Mesothelial cell of epicardium (in vitro differentiated cells): ENCODE measurements at places on chromosomes 6 and 20.

DNA sequence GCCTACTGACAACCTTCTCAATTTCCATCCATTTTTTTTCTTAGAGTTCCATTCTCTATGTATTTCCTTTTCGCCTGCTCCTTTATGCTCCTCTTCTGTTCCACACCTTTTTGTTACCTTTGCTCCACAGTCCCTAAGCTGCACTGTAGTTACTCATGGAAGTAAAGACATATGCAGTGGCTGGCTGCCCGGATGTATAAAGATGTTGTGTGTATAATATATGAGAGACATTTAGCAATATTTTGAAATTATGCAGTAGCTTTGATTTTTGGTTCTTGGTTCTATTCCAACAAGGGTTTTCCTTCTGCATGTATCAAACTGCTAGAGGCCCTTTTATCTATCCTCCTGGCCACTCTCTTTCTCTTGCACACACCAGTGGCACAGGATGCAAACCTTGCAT is 234.9 kb downstream of the DOK5 start:
- H3K27ac ChIP-seq: no peak overlapping the region
- DNase-seq: no peak
- peaks cover 10% of the 10 kb centered on the region for H3K4me1 ChIP-seq
- H3K27me3 ChIP-seq: peaks cover 13% of the 10 kb centered on the region
- no peaks in the 10 kb centered on the region for H3K36me3 ChIP-seq

GRCh38 chr20:6051505-6051904 is 2.4 kb downstream of the LRRN4 start:
- H3K27me3 ChIP-seq: peaks cover 9% of the 10 kb centered on the region
- H3K4me1 ChIP-seq: peaks cover 57% of the 10 kb centered on the region
- H3K36me3 ChIP-seq: peaks cover 19% of the 10 kb centered on the region
- H3K27ac ChIP-seq: peak overlapping the region; percentile 84
- DNase-seq: no peak

GRCh38 chr20:46212876-46213275 is 94.8 kb downstream of the CD40 start:
- H3K4me3 ChIP-seq: no peak overlapping the region
- no peaks in the 10 kb centered on the region for H3K36me3 ChIP-seq
- peaks cover 51% of the 10 kb centered on the region for H3K27me3 ChIP-seq
- H3K4me1 ChIP-seq: peaks cover 5% of the 10 kb centered on the region
- H3K27ac ChIP-seq: no peak overlapping the region
- no peak for DNase-seq

- H3K4me3 ChIP-seq: no peak overlapping the region
- peak overlapping the region; percentile 77 for H3K27ac ChIP-seq
- no peaks in the 10 kb centered on the region for H3K27me3 ChIP-seq
- no peaks in the 10 kb centered on the region for H3K36me3 ChIP-seq
- no peak for DNase-seq
Measured at GRCh38 chr6:116352515-116353471, 18.0 kb upstream of the DSE start.

- no peak overlapping the region for H3K27ac ChIP-seq
- peaks cover 6% of the 10 kb centered on the region for H3K4me1 ChIP-seq
- no peak overlapping the region for H3K4me3 ChIP-seq
- H3K36me3 ChIP-seq: no peaks in the 10 kb centered on the region
- DNase-seq: no peak
- H3K27me3 ChIP-seq: no peaks in the 10 kb centered on the region
Measured at GRCh38 chr6:140271759-140272377, 897.4 kb upstream of the CITED2 start.

DNA sequence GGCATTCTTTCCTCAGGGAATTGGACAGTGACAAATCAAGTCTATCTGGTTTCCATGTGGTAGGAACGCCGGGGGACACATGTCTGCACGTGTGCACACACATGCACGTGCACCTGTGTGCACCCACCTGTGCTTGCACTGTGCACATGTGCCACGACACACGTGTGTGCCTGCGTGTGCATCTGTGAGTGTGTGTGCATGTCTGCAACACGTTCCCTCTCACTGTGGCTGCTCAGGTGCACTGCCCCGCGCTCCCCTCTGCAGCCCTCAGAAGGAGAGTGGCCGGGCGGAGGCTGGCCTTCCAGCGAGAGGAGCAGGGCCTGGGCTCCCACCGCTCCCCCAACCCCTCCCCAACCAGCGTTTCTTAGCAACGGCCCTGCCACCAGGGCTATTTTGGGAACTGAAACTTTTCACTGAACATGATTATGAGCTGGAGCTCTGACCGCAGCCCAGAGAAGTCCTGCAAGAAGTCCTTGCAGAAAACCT is 147.8 kb downstream of the PHACTR3 start:
- no peaks in the 10 kb centered on the region for H3K4me1 ChIP-seq
- no peak for DNase-seq
- H3K27me3 ChIP-seq: peaks cover 77% of the 10 kb centered on the region
- H3K27ac ChIP-seq: no peak overlapping the region
- no peaks in the 10 kb centered on the region for H3K36me3 ChIP-seq
- H3K4me3 ChIP-seq: no peak overlapping the region

DNA sequence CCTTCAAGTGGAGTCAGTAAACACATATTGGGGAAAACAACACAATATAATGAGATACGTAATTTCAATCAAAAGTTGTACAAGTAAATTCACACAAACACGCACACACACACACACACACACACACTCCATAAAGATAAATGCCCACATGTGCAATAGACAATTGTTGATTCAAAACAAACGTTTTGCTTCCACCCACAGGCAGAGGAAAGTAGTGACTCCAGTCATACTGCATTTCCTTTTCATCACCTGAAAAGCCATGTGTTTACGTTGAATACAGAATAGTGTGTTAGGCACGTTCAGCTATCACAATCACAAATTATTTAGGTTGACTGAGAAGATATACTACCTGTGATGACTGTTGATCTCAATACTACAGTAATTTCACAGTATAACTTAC is 443.8 kb upstream of the MANEA start:
- no peak for DNase-seq
- no peaks in the 10 kb centered on the region for H3K27me3 ChIP-seq
- no peak overlapping the region for H3K4me3 ChIP-seq
- H3K36me3 ChIP-seq: no peaks in the 10 kb centered on the region

GRCh38 chr6:18269717-18270116 is 5.4 kb upstream of the DEK start:
- H3K4me3 ChIP-seq: no peak overlapping the region
- H3K27me3 ChIP-seq: peaks cover 5% of the 10 kb centered on the region
- H3K27ac ChIP-seq: no peak overlapping the region
- H3K36me3 ChIP-seq: no peaks in the 10 kb centered on the region
- DNase-seq: no peak
- peaks cover 9% of the 10 kb centered on the region for H3K4me1 ChIP-seq

GRCh38 chr6:140283197-140283596 is 908.7 kb upstream of the CITED2 start:
- H3K4me1 ChIP-seq: no peaks in the 10 kb centered on the region
- no peak overlapping the region for H3K4me3 ChIP-seq
- no peak for DNase-seq
- H3K36me3 ChIP-seq: no peaks in the 10 kb centered on the region

DNA sequence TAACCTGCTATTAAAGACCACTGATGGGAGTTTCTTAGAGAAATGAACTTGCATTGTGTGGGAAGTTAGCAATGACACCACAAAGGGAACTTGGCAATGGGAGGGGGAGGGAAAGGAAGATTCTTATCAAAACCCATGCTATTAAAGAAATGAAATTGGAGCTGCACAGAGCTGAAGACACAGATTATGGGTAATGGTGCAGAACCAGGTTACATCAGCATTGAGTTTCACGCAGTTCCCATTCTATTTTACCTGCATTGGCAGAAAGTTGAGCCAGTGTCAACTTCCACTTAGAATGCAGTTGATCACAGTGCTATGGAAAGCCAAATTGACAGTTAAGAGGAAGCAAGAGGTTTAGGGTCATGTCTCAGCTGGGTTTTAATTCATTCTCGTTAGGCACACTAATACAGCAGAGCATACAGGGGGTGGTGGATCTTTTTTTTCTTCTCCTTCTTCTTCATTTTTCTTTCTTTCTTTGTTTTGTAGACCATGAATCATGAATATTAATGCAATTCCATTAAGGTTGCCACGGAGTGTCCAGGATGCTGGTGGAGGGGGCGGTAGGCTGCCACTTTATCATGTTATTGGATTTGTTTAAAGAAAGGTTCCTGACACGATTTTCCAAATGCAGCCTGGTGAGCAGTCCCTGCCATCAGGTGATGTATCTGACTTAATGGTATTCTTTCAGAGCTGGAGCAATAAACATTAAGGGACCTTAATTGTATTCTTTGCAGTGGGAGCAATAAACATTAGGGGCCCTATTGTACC is 1092.0 kb upstream of the MAP3K7 start:
- H3K27ac ChIP-seq: no peak overlapping the region
- H3K4me3 ChIP-seq: no peak overlapping the region
- H3K4me1 ChIP-seq: peaks cover 7% of the 10 kb centered on the region
- no peak for DNase-seq
- H3K27me3 ChIP-seq: peaks cover 12% of the 10 kb centered on the region
- H3K36me3 ChIP-seq: no peaks in the 10 kb centered on the region

GRCh38 chr6:37131104-37131959 is 38.6 kb upstream of the PIM1 start:
- H3K36me3 ChIP-seq: no peaks in the 10 kb centered on the region
- H3K4me1 ChIP-seq: peaks cover 66% of the 10 kb centered on the region
- H3K27me3 ChIP-seq: no peaks in the 10 kb centered on the region
- no peak for DNase-seq
- peak overlapping the region; percentile 85 for H3K27ac ChIP-seq

- DNase-seq: no peak
- H3K36me3 ChIP-seq: no peaks in the 10 kb centered on the region
- peaks cover 32% of the 10 kb centered on the region for H3K4me1 ChIP-seq
- H3K27ac ChIP-seq: peak overlapping the region; percentile 97
- no peaks in the 10 kb centered on the region for H3K27me3 ChIP-seq
- no peak overlapping the region for H3K4me3 ChIP-seq
Measured at GRCh38 chr6:4274382-4275082, 139.2 kb upstream of the ECI2 start.

DNA sequence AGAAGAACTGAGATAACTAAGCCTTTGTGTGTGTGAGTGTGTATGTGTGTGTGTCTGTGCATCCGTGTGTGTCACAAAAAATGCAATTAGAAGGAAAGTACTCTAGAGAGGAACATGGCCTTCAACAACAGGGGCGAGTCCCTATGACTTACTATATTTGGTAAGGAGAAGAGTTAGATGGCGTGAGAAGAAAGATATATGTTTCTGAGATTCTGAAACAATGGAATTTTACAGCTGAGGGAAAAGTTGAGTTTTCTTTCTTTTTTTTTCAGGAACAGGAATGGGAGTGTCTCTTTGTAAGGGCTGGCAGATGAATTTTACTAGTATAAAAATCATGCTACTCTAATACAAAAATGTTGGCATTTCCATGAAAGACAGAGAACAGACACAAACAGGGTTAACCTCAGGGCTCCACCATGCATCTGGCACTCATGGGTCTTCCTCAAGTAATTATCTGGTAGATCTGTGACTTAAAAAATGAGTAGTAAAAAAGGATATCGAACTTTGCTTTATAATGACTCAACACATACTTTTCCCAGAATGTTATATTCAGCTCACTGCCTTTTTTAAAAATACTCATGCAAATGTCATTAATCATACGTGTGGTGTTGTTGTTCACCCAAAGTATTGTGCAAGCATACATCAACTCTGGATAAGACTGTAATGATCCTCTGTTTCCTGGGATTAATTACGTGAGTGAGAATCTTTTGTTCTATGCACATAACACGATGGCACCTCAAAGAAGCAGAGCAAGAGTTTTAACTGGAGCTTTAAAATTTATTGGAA is 12.8 kb upstream of the SASH1 start:
- no peaks in the 10 kb centered on the region for H3K27me3 ChIP-seq
- H3K4me3 ChIP-seq: no peak overlapping the region
- DNase-seq: no peak
- H3K36me3 ChIP-seq: no peaks in the 10 kb centered on the region
- peak overlapping the region; percentile 36 for H3K27ac ChIP-seq

DNA sequence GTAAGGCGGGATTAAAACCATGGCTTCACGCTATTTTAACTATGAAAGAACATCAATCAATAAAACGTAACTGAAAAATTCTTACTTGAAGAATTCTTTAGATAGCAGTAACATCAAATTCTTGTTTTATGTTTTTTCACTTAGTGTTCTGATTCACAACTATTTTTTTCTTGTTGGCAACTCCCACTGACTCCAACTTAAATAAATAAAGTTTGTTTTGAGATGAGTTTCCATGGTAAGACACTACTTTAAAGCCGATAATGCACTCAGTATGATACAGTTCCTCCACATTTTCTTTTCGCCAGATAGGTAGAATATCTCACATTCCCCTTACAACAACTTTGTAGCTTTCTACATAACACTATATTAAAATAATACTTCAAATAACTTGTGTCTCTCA is 33.1 kb upstream of the CNKSR3 start:
- H3K36me3 ChIP-seq: no peaks in the 10 kb centered on the region
- H3K4me1 ChIP-seq: peaks cover 34% of the 10 kb centered on the region
- no peaks in the 10 kb centered on the region for H3K27me3 ChIP-seq

DNA sequence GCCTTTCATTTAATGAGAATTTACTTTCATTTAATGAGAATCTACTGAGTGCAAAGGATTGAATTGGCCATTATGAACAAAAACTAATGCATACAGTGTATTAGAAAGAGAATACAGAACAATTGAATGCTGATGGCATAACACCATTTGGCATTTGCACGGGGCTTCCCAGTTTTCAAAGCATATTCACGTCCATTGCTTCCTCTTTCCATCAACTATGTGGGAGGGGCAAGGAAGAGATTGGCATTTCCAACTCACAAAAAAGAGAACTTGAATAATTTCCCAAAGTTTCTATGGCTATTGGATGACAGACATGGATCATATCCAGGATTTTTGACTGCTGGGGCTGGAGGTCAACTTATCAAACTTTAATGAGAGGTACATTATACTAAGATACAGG is 23.2 kb upstream of the ARG1 start:
- H3K36me3 ChIP-seq: no peaks in the 10 kb centered on the region
- no peak for DNase-seq
- no peak overlapping the region for H3K4me3 ChIP-seq
- H3K27ac ChIP-seq: no peak overlapping the region
- peaks cover 15% of the 10 kb centered on the region for H3K4me1 ChIP-seq
- no peaks in the 10 kb centered on the region for H3K27me3 ChIP-seq

GRCh38 chr6:169780571-169781091 is 29.2 kb downstream of the ERMARD start:
- peaks cover 32% of the 10 kb centered on the region for H3K36me3 ChIP-seq
- DNase-seq: no peak
- H3K4me3 ChIP-seq: no peak overlapping the region
- H3K27me3 ChIP-seq: no peaks in the 10 kb centered on the region
- H3K27ac ChIP-seq: no peak overlapping the region

DNA sequence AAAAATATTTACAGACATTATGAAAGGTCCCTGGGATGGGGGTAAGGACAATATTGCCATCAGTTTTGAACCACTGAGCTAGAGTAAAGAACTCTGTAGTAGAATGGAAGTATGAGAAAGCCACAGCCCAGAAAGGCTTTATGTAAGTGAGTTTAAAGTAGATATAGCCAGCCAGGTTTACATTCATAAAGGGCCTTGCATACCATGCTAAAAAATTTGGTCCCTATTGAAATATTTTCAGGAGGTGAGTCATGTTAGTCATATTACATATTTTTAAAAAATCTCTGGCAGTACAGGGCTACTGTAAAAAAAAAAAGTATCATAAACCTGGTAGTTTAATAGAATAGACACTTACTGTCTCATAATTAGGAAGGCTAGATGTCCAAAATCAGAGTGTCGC is 3.5 kb downstream of the ZKSCAN8 start:
- peaks cover 43% of the 10 kb centered on the region for H3K36me3 ChIP-seq
- H3K4me1 ChIP-seq: peaks cover 17% of the 10 kb centered on the region
- H3K4me3 ChIP-seq: no peak overlapping the region
- H3K27ac ChIP-seq: no peak overlapping the region

GRCh38 chr6:91626911-91627310 is 1040.0 kb upstream of the MAP3K7 start:
- no peaks in the 10 kb centered on the region for H3K36me3 ChIP-seq
- H3K4me1 ChIP-seq: peaks cover 4% of the 10 kb centered on the region
- no peak for DNase-seq
- no peak overlapping the region for H3K4me3 ChIP-seq

- no peak overlapping the region for H3K27ac ChIP-seq
- no peak for DNase-seq
Measured at GRCh38 chr6:118725944-118726343, 74.6 kb upstream of the CEP85L start.
